Hematopoietic multipotent progenitor cell treated with erythropoietin and hydrocortisone succinate and interleukin-3 and kit ligand, for 17 days (in vitro differentiated cells): ENCODE measurements at places on chromosomes 16 and 17.

DNA sequence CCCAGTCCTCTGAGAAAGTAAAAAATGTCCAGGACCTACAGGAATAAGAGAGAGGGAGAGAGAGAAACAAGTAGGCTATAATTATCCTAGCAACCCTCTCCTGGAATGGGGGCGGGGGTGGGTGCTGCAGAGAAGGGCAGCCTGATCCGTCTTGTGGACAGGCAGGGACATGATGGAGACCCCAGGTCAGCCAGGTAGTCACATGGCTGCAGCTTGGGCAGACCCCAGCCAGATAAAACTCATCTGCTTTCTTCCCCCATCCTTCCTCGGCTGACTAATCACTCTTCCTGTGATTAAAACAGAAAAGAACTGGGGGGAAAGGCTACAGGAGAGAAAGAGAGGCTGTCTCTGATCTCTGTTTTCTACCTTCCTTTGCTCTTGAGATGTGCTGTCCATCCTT, 32.6 kb downstream of the COPZ2 start:
- no peak for DNase-seq

- no peak for DNase-seq
Observed at GRCh38 chr17:21370430-21370829, 5.7 kb upstream of the KCNJ12 start.

DNA sequence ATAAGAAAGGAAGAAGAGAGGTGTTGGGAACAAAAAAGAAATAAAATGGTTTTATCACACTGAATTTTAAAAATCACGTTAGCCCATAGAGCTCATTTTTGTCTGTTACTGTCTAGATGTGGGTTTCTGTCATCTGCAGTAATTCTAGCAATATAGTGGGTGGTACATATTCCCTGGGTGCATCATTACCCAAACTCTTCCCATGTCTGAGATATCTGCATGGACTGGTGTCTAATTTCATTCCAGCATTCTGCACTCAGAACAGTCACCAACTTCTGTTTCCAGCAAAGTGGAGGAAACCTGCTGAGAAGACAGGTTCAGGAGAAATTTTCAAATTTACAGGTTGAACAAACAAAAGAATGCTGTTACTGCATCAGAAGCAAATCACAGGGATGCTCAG, 263.8 kb downstream of the CDH11 start:
- no peak for DNase-seq

DNA sequence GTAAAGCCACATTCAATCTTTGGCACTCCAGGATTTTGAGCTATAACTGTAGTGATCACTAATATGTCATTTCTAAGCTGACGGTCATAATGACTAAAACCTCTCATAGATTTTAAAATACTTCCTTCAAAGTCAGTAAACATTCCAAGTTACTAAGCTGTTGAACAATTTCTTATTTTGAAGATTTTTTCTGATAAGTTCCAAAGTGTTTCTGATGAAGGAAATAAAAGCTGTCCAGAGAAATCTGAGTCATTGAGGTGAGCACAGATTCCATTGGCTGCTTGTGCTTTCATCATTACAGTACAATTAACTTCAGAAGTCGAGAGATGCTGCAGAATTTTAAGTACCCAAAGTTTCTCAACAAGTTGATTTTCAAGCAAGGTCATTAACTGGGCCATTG, 23.9 kb downstream of the NLRC5 start:
- DNase-seq: no peak

GRCh38 chr16:15434079-15434424, 336 bp upstream of the BMERB1 start:
- no peak for DNase-seq

- DNase-seq: no peak
Observed at GRCh38 chr16:81277541-81278080, 37.2 kb upstream of the GAN start.

DNA sequence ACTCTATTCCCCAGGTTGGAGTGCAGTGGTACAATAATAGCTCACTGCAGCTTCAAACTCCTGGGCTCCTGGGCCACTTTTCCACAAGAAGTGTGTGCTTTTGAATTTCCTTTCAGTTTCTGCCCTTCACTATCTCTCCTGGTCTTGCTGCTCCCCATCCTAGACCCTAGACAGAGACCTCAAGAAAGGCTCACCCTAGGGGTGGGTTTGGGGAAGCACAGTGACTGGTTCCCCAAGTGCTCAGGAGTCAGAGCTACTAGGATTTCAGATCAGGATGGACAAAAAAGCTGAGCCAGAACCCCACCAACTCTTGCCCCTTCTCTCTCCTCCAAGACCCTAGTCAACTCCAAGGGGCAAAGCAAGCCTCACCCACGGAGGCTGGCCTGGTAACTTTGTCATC, 1.6 kb upstream of the SEBOX start:
- DNase-seq: no peak

GRCh38 chr17:66522591-66523272, 220.3 kb downstream of the PRKCA start:
- DNase-seq: no peak

GRCh38 chr17:62627219-62627903, at the start of gene MRC2:
Gene MRC2, plus strand, starts transcription at chr17:62627670. Its CDS starts 133 bp downstream, at chr17:62627803.
- no peak for DNase-seq

- DNase-seq: no peak
Observed at GRCh38 chr16:90008708-90009145, 10.5 kb downstream of the DBNDD1 start.

DNA sequence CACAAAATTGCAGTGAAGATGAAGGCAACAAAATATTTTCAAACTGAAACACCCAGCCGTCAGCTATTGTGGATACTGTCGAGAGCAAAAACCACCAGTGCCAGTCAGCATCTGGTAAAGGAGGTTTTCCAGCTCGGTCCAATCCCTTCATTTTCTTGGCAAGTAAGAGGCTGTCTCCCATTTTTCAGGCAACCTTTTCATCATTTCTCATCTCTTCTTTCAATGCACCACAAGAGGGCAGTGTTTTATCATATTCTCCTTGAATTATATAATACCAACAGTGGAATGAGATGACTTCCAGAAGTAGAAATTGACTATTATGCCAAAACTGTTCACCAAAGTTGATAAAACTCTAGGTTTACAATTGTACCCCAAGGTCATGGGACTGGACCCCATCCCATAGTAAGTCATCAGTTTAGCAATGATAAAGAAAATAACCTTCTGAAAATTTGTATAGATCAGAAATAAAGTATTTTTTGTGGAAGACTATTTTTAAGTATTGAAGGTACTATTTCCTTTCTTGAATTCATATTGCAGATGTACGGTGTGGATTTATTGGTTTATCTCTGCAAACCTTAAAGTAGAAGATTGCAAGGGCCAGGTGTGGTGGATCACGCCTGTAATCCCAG, 16.8 kb downstream of the NQO1 start:
- DNase-seq: peak; percentile 79

DNA sequence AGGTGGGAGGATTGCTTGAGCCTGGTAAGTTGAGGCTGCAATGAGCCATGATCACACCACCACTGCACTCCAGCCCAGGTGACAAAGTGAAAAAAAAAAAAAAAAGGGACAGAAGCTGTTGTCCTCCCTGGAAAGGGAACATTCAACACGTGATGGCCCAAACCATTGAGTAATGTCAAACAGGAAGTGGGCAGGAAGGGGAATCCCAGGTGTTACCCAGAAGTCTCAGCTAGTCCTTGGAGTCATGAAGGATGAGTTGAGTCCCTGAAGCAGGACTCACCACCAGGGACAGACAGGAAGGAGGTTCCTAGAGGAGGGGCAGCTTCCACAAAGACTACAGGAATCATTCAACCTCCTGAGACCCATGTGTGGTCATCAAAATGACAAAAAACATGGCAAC, 19.8 kb upstream of the CMIP start:
- no peak for DNase-seq

DNA sequence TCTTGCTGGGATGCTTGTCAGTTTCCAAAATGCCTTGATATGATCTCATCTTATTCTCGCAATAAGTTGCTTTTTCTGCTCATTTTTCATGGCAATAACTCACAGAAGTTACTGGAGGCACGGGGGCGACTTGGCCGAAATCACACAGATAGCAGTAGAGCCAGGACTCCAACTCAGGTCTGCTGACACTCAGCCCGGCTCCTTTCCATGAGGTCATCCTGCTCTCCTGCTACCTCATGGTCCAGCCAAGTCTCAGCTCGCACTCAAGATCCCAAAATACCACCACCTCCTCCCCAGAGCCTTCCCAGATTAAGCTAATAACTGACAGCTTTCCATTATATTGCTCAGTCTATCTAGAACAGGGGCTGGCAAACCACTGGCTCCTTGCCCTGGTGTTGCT, 269.5 kb downstream of the MAP2K4 start:
- no peak for DNase-seq
